ENCODE measurements at places on chromosomes 3 and 15. TPM values are rescaled to one million over a fixed set of nuclear protein-coding genes. Genes with fewer than 3 reads are reported as not detected.

- no peaks in the 10 kb centered on the region for H3K36me3 ChIP-seq
- H3K4me3 ChIP-seq = no peak overlapping the region
- peaks cover 3% of the 10 kb centered on the region for H3K4me1 ChIP-seq
- H3K27me3 ChIP-seq = no peaks in the 10 kb centered on the region
These were observed 2.3 kb downstream of the UACA start for GRCh38 chr15:70761046-70761445.

Gene LRRC15
- total RNA-seq = 0.63 TPM

Gene RPL32
- total RNA-seq = 1,227 TPM

Gene SEMA3B
- total RNA-seq = 96.1 TPM

Gene GPR15
- not detected for total RNA-seq

Gene ZNF280D
- total RNA-seq = 50.0 TPM

DNA sequence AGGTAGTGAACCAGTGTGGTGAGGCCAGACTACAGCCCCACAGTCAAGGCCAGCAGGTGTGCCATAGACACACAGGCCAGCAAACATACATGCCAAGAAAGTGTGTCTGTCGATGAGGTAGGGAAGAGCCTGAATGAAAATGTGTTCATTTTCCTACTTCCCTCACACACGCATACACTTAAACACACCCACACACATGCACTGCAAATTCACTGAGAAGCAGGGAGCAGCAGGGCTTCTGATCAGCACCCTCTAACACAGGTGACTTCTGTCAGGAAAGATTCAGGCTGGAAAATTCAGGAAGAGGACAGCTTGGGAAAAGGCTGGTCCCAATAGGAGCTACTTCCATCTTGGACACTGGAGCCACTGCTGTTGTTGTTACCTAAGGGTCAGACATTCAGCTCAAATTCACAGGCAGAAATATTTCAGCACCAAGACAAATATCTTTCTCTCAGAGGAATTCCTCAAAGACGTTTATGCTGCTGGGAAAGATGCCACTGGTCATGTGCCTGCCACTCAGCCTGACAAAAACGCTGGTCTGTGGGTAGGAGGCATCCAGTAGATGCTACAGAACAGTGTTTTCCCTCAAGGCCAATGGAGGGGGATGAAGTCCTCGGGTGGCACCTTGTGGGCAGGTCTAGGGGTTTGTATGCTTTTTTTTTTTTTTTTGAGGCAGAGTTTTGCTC is 40.9 kb upstream of the LARS2 start:
- H3K27ac ChIP-seq = no peak overlapping the region
- H3K27me3 ChIP-seq = no peaks in the 10 kb centered on the region
- no peak overlapping the region for H3K4me3 ChIP-seq
- H3K4me1 ChIP-seq = no peaks in the 10 kb centered on the region
- DNase-seq = no peak
